ENCODE measurements at places on chromosomes 5 and 9. TPM values are rescaled to one million over a fixed set of nuclear protein-coding genes. Genes with fewer than 3 reads are reported as not detected.

Gene CDKN2B
- 9.9 TPM for total RNA-seq

Gene CBY3
- total RNA-seq: not detected

Gene ANKDD1B
- 0.51 TPM for total RNA-seq

Gene KLF4
- total RNA-seq: 3.7 TPM

Gene ARL15
- total RNA-seq: 39.0 TPM

Gene HK3
- total RNA-seq: not detected

Gene HRCT1
- total RNA-seq: 2.6 TPM

Gene IRX1
- not detected for total RNA-seq

Gene IL4
- total RNA-seq: not detected

Gene GARIN3
- total RNA-seq: not detected

Gene NUTM2G
- total RNA-seq: not detected

Gene AGTPBP1
- 19.9 TPM for total RNA-seq

Gene KCNIP1
- total RNA-seq: 33.6 TPM

Gene FYB1
- not detected for total RNA-seq

Gene SLC6A7
- not detected for total RNA-seq

Gene ZBTB26
- total RNA-seq: 3.5 TPM

Gene FBP2
- not detected for total RNA-seq

Gene SLC1A3
- not detected for total RNA-seq

Gene RGMB
- 12.3 TPM for total RNA-seq

Gene ADRA1B
- under 0.01 TPM for total RNA-seq

Gene SMIM33
- total RNA-seq: under 0.01 TPM

Gene TENT4A
- 8.0 TPM for total RNA-seq

Gene HACD4
- total RNA-seq: 0.26 TPM

Gene MEIKIN
- total RNA-seq: not detected

Gene IFT74
- total RNA-seq: 5.4 TPM

Gene EXOSC2
- total RNA-seq: 27.7 TPM

Gene KCNT1
- total RNA-seq: not detected

Gene SOX30
- total RNA-seq: not detected

Gene ADAMTS2
- 0.38 TPM for total RNA-seq

Gene ADCY2
- total RNA-seq: not detected

Gene FAM169A
- total RNA-seq: 3.9 TPM

Gene TRPM3
- total RNA-seq: 0.13 TPM

Gene MRPL41
- total RNA-seq: 45.8 TPM

Gene PPP2R2B
- total RNA-seq: not detected

Gene GPR151
- not detected for total RNA-seq

Gene DEPDC1B
- 4.4 TPM for total RNA-seq

Gene PCDHA13
- under 0.01 TPM for total RNA-seq

Gene SVEP1
- total RNA-seq: under 0.01 TPM

Gene OBP2B
- total RNA-seq: not detected

Gene TAF11L10
- not detected for total RNA-seq

Gene TPRN
- total RNA-seq: 4.4 TPM

Gene ENTPD8
- 0.26 TPM for total RNA-seq
